Esophagus mucosa (tissue), 1 donor: ENCODE measurements at places on chromosomes 7 and 10.
A peak's percentile ranks its signal among the peaks of the same experiment; 100 is the strongest.

DNA sequence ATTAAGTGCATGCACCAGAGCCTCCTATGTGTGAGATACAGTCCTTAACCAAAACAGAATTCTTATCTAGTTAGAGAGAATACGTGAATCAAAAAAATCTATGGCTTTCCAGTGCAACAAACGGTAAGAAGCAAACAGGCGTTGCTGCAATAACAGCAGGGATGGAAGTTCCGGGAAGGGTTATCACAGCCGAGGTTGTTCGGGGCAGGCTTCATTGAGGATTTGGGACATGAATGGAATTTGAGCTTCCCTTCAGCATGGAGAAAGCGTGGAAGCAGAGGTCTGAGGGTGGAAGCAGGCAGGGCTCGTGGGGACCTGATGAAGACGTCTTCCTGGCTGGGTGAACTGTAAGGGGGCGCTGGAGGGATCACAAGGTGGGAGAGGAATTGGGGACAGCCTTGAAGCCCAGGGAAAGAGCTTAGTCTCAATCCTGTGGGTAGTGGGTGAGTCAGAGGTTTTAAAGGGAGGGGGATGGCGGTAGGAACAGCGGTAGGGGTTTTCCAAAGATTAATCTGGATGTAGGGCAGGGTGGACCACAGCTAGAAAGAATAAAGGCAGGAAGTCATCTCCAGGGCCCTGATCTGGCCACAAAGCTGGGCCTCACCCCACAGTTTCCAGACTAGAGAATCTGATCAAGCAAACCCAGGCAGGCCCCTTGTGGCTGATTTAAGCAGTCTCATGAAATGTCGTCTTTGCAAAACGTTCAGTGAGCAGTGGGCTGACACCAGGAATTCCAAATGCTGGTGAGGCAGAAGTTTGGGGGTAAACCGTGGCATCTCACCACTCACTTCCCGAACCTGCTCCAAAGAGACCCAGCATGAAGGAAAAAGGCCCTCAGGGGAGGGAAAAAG lies 65.1 kb downstream of the CALML3 start:
- ATAC-seq, result no peak

GRCh38 chr10:131819241-131820072 lies 81.4 kb upstream of the PPP2R2D start:
- ATAC-seq, result no peak

GRCh38 chr7:55594414-55594813 lies 22.1 kb upstream of the VOPP1 start:
- ATAC-seq, result no peak

- ATAC-seq, result no peak
Measured at GRCh38 chr7:220151-220841, 27.9 kb downstream of the FAM20C start.

DNA sequence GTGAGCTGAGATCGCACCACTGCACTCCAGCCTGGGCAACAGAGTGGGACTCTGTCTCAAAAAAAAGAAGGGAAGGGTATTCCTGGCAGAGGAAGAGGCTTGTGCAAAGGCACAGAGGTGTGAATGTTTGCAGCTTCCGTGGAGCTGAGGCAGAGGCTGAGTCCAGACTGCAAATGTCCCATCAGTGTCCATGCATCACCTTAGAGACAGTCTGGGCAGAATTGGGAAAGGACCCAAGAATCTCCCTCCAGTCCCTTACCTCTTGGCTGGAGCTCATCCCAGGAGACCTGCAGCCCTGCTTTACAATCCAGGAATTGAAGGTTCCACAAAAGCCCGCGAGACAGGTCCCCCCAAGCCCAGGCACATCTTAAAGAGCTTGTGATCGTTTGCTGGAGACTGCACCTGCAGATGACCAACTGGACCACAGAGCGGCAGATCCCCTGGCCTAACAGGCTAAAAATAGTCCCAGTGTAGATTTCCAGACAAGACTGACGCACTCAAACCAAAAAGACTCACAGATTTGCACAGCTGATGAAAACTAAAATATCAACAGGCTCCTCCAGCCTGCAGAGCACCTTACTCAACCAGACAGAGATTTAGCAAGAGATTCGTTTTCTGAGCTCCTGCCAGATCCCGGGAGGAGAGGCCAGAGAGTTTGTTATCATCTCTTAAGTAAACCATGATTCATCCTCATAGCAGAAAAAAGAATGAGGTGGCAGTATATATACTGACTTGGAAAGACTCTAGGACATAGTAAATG lies 22.9 kb upstream of the NANOS1 start:
- ATAC-seq, result peak; percentile 87

DNA sequence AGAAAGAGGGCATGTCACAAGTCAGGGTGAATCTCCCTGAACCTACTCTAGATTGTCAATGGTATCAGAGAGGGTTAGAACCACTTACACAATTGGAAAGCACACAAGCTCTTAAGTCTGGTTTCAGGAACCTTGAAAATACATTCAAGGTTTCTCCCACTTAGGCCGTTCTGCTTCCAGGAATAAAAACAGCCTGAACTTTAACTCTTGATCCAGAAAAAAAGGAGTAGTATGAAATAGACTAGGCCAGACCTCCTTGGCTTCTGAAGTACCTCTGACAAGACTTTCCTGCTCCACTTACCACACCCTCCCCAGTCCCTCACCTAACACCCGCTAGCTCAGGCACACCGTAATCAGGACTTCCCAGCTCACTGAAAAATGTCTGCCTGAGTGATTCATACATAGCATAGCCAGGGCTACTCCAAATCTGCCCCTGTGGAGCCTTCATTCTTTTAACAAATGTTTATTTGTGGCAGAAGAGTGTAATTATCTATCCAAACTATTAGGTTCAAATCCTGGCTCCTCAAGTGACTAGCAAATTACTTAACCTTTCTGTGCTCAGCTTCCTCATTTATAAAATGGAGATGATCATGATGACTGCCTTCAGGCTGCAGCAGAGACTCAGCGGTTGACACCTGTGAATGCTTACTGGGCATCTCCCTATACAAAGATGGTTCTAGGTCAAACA lies 30.3 kb upstream of the IL6 start:
- peak; percentile 61 for ATAC-seq

GRCh38 chr10:31768467-31768866 lies 160.2 kb downstream of the ARHGAP12 start:
- ATAC-seq, result no peak

DNA sequence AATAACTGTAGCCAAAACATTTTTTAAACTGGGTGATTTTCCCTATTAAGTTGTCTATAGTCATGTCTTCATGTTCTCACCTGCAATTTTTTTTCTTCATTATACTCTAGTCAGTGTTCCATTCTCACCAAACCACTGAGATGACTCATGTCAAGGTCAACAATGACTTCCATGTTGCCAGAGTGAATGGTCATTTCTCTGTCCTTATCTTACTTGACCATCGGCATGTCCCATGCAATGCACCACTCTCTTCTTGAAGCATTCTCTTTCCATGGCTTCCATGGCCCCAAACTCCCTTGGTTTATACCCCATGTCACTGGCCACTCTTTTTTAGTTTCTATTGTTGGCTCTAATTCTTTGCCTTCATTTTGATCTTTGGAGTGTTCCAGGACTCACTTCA lies 173.9 kb downstream of the PPP1R17 start:
- no peak for ATAC-seq

GRCh38 chr10:58385784-58386112 lies 538 bp downstream of the TFAM start:
- peak; percentile 50 for ATAC-seq

- ATAC-seq, result no peak
Measured at GRCh38 chr10:4720463-4720862, 105.5 kb upstream of the AKR1E2 start.

- no peak for ATAC-seq
Measured at GRCh38 chr7:148918058-148918596, 34.0 kb upstream of the EZH2 start.

DNA sequence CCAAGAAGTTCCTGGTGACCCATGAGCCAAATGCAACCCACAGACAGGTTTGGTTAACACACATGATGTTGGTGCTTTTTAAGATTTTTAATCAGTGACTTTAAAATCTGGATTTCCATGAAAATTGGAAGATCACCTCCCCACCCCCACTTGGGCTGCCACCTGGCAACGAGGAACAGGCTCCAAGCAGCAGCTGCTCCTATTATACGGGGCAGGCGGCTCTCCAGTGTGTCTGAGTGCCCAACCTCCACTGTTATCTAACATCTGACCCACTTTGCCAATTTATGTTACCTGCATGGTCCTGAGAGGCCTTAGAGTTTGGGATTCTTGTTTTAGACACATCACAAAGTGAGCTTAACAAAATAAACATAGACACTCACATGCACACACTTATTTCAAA lies 56.4 kb downstream of the SGMS1 start:
- no peak for ATAC-seq

GRCh38 chr7:101205901-101206664 lies 5.2 kb upstream of the MOGAT3 start:
- ATAC-seq, result peak; percentile 6

- peak; percentile 76 for ATAC-seq
Measured at GRCh38 chr10:69748621-69749020, 53.1 kb upstream of the COL13A1 start.

DNA sequence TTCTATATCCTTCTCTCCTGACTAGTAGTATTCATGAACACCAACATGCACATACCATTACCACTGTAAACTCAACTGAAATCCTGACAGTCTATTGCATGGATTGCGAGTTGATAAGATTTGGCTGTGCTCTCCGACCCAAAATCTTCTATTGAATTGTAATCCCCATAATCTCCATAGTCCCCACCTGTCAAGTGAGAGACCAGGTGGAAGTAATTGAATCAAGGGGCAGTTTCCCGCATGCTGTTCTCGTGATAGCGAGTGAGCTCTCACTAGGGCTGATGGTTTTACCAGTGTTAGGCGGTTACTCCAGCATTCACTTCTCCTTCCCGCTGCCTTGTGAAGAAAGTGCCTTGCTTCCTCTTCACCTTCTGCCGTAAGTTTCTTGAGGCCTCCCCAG lies 261.8 kb downstream of the PHF14 start:
- ATAC-seq, result no peak

DNA sequence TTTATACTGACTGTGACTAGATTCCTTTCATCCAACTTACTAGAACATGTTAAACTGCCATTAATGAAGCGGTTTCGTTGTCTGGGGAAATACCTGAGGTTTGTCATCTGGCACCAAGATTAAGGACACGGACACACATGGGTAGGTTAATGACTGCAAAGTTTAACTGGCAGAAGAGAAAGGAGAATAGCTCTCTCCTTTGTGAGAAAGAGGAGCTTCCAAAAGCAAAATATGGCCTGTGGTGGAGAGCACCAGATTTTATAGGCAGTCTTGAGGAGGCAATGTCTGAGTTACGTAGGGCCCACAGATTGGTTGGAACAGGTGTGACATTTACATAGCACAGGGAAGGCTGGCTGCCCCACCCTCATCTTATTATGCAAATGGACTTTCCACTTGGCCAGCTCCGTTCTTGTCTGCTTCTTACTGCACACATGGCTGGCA lies 1193.0 kb upstream of the CELF2 start:
- no peak for ATAC-seq
